ENCODE measurements at places on chromosomes 4 and X.

- DNase-seq: no peak
Measured at GRCh38 chr4:151429957-151430570, 21.1 kb downstream of the FHIP1A start.

- no peak for DNase-seq
Measured at GRCh38 chr4:141801558-141801957, 165.2 kb downstream of the IL15 start.

DNA sequence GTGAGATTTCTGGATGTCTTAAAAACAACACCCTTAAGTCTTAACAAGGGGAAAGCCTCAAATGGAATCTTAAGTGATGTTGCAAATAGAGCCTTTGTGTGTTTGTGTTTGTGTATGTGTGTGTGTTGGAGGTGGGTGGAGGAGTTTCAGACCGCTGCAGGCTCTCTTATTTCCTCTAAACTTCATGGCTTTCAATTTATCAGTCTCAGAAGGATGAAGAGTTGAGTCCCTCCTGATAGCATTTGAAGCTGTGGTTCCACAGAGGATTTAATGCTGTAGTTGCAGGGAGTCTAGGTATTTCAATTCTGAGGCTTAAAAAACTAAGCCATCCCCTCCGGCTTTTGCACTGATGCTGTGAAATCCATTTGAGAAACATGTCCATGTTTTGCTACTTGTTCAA is 4.3 kb upstream of the AGA start:
- DNase-seq: no peak

DNA sequence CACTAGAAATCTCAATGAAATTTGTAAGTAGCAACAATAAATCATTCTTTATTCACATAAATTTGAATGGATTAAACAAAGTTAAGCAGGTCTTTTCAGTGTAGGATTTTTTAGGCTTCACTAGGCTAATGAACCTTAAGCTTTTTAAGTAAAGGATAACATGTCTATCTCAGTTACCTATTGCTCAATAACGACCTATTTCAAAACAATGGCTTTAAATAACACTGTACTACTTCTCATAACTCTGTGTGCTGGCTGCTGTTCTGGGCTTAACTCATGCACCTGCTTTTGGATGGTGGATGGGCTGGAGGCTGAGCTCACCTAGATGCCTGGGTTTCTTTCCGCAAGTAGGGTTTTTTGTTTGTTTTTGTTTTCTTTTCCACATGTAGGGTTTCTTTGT is 495.0 kb upstream of the SLIT2 start:
- DNase-seq: no peak

DNA sequence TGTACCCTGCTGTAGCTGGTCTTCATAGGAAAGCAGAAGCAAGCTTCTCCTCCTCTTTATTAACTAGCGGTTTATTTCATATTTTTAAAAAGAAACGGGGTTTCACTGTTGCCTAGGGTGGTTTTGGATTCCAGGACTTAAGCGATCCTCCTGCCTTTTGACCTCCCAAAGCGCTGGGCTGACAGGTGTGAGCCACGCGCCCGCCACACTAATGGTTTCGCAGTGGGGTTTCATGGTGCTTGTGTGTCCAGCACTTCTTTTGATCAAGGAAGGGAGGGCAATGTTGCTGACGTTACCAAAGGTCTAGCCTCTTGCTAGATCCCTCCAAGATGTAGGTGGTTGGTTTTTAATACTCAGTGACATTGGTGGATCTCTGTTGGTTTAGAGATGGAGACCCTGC is 1.4 kb downstream of the MAEA start:
- no peak for DNase-seq

- DNase-seq: no peak
Measured at GRCh38 chr4:133618963-133619362, 469.9 kb downstream of the PCDH10 start.

- DNase-seq: no peak
Measured at GRCh38 chr4:168724243-168724642, 227.4 kb downstream of the PALLD start.

DNA sequence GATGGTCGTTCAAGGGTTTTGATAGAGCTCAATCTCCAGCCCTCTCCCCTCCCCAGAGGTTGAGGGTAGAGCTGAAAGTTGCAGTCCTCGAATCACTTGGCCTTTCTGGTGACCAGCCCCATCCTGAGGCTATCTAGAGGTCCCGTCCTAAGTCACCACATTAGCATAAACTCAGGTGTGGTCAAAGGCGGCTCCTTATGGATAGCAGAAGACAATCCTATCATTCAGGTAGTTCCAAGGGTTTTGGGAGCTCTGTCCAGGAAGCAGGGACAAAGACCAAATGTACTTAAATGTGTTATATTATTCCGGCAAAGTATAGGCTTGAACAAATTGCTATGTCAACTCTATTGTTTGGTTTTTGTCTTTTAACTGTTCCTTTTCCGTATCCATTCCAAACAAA is 30.6 kb downstream of the PDK3 start:
- DNase-seq: no peak

GRCh38 chr4:52701207-52701606 is 42.1 kb upstream of the USP46 start:
- DNase-seq: no peak

DNA sequence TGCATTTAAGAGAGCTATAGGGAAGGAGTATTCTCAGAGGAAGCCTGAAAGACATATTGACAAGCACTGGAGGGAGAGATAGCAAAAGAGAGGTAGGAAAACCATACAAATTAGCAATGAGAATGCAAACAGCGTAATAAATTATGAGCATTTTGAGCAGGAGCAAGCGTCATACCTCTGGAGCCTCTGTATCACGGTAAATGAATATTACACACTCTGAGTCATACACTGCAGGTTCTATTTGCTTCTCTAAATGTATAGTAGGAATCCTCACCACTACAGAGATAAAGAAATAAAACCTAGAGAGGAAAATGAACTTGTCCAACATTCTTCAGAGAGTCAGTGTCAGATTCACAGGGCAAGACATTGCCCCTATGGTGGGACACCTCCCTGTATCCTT is 46.4 kb upstream of the GABRE start:
- no peak for DNase-seq

DNA sequence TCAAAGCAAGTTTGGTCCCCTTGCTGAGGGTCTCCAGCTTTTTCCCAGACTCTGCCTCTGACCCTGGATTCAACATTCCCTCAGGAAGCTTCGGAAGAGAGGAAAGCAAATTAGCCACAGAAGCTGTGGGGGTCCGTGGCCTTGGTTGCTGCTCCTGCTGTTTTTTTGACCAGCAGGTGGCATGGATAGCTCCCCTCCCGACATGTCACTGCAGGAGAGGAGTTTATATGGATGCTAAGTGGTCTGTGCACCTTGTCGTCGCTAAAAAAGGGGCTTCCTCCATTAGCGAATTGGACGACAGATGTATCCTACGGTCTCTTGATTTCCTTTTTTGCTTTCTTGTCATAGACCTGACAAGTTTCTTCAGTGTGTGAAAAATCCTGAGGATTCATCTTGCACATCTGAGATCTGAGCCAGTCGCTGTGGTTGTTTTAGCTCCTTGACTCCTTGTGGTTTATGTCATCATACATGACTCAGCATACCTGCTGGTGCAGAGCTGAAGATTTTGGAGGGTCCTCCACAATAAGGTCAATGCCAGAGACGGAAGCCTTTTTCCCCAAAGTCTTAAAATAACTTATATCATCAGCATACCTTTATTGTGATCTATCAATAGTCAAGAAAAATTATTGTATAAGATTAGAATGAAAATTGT is 70.2 kb downstream of the CD38 start:
- DNase-seq: no peak

DNA sequence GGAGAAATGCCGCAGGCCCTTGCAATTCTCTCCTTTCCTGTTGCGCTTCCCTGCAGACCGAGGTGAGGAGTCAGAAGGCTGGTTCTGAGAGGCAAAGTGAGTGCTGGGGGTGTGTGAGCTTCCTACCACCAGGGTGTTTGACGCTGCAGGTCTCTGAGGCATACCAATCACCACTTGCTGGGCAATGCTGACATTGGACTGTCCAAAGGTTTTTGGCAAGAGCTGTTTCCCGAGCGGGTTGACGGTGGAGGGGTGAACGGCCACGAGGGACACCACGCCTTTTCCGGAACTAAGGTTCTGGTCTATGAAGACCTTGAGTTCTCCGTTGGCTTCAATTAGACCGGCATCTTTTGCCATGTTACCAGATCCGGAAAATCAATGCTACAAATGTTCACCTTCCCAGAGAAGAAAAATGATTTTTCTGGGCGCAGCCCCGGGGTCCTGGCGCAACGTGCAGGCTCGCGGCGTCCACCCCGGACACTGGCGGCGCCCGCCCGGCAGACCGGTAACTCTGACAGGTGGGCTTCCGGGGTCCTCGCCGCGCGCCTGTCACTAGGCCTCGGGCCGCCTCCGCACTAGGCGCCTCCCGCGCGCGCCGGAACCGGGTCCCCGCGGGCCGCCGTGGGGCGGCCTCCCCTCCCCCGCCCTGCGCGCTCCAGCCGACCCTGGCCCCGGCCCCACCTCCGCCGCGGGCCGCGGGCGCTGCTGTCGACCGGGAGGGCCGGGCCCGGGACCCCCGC is 44.9 kb upstream of the FAM47C start:
- DNase-seq: no peak

Data from activated CD4-positive, alpha-beta T cell treated with anti-CD3 and anti-CD28 coated beads, Interleukin-2, amount 50 U/mL, for 1 hour (primary cell).